ENCODE measurements at places on chromosomes 2 and 18.

DNA sequence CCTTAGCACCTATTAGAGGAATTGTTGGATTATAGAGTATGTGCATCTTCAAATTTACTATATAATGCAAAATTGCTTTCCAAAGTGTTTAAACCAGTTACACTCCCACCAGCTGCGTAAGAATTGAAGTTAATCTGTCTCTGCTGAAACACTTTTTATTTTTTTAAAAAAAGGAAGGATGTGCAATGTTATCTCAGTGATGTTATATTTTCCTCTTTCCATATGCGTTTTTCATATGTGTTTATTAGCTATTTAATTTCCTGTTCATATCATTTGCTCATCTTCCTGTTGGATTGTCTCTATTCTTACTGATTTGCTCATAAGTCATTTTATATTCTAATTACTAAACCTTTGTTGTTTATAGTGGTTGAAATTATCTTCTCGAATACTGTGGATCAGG, 63.2 kb upstream of the RFX8 start:
- H3K27me3 ChIP-seq, result no peaks in the 10 kb centered on the region
- H3K36me3 ChIP-seq, result no peaks in the 10 kb centered on the region
- H3K4me3 ChIP-seq, result no peak overlapping the region
- no peak overlapping the region for H3K27ac ChIP-seq

DNA sequence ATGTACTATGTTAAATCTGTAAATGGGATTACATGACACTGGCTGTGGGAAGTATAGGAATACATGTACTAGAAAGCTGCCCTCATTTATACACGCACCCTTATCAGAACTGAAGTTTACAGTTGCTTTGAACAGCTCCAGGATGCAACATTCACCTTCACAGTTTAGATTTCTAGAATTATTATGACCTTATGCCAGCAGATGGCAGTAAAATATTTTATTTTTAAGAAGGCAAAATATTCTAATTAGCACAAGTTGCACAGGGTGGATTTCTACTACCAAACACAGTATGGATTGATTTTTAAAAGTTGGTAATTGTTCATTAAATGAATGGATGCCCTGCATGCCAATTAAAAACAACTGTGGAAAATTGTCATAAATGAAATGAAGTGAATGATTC, 670.4 kb downstream of the KCNJ3 start:
- H3K27ac ChIP-seq, result no peak overlapping the region
- peak; percentile 15 for DNase-seq
- no peaks in the 10 kb centered on the region for H3K36me3 ChIP-seq
- no peak overlapping the region for H3K4me3 ChIP-seq
- H3K4me1 ChIP-seq, result no peaks in the 10 kb centered on the region

DNA sequence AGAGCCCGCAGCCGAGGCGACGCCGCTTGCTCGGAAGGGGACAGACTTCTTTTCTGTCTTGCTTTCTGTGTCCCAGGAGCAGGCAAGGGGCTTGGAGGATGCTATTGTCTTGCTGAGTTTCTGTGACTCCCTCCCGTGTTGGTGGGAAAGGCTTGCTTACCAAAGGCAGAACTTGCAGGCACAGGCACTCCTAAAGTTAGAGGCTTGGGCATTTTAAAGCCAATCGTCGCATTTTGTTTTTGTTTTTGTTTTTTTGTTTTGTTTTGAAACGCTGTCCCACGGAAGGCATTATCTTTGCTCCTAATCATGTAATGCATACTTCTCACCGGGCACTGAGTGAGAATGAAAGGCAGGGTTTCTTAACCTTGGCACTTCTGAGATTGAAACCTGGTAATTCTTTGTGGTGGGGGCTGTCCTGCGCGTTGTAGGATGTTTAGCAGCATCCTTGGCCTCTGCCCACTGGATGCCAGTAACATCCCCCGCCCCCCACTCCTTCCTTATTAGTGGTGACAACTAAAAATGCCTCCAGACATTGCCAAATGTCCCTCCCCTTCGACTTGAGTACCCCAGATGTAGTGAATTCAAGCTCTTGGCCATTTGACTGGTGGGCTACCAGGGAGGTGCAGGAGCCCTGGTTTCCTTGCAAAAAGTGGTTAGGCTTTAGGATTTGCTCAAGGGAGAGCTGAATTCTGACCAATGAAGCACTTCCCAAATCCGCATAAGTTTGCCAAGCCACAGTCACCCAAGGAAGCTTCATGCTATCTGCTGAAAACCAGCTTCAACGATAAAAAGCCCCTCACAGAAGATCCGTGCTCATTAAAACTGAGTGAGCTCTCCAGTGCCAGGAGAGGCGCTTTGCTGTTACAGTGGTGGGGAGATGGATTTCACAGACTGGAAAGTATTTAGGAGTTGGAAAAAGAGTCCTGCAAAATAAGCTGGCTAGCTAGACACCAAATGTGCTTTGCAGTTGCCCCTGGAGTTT, 1.2 kb downstream of the ANTXR1 start:
- peaks cover 24% of the 10 kb centered on the region for H3K27me3 ChIP-seq
- H3K4me3 ChIP-seq, result peak overlapping the region; percentile 77
- peak; percentile 43 for DNase-seq
- peaks cover 15% of the 10 kb centered on the region for H3K4me1 ChIP-seq
- H3K27ac ChIP-seq, result 0 out of 2 replicates have a peak overlapping the region, but pooled peaks have one; percentile 5

DNA sequence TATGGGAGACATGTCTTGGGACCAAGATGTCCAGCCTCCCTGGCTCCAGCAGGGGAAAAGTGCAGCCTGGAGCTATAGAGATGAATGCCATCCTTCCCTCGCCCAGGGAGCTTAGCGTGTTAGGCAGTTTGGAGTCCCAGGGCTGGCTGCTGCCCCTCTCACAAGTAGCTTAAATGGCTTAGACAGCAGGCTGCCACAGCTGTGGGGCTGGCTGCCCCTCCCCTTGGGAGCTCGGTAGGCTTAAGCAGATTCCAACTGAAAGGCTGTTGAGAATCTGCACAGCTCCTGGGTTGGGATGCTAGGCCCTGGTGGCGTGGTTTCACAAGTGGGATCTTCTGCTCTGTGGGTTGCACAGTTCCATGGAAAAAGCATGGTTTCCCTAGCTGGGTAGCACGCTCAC, 940.5 kb upstream of the DDX18 start:
- no peaks in the 10 kb centered on the region for H3K4me1 ChIP-seq
- H3K4me3 ChIP-seq, result no peak overlapping the region
- no peaks in the 10 kb centered on the region for H3K36me3 ChIP-seq

GRCh38 chr2:152550386-152550785, 166.9 kb downstream of the PRPF40A start:
- DNase-seq, result no peak
- 0 out of 2 replicates have a peak, but pooled peaks cover 2% of the 10 kb centered on the region for H3K4me1 ChIP-seq
- H3K36me3 ChIP-seq, result no peaks in the 10 kb centered on the region
- H3K27me3 ChIP-seq, result no peaks in the 10 kb centered on the region
- H3K4me3 ChIP-seq, result no peak overlapping the region

GRCh38 chr2:64524604-64525316, 632 bp downstream of the AFTPH start:
- no peaks in the 10 kb centered on the region for H3K36me3 ChIP-seq
- 0 out of 2 replicates have a peak, but pooled peaks cover 15% of the 10 kb centered on the region for H3K4me1 ChIP-seq
- peak overlapping the region; percentile 94 for H3K4me3 ChIP-seq

DNA sequence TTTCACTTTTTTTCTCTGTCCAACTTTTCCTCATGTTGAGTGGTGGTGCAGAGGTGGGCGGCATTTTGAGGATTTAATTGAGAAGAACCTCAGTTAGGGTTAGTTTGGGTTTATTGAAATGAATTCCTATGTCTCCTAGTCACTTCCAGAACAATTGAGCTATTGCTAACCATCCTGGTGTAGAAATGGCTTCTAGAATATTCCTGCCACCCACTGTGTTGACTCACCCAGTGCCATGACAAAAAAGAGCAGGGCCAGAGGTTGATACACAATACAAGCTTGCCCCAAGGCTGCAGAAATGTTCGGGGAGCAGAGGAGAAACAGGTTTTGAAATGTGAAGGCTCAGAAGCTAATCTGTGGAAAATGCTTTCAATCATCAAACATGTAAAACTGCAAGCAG, 167.1 kb upstream of the TRIB2 start:
- H3K27me3 ChIP-seq, result no peaks in the 10 kb centered on the region
- no peak for DNase-seq
- no peaks in the 10 kb centered on the region for H3K4me1 ChIP-seq
- no peak overlapping the region for H3K4me3 ChIP-seq

GRCh38 chr2:199760574-199760973, 90.4 kb downstream of the FTCDNL1 start:
- DNase-seq, result peak; percentile 36
- no peaks in the 10 kb centered on the region for H3K27me3 ChIP-seq
- H3K4me1 ChIP-seq, result no peaks in the 10 kb centered on the region
- no peaks in the 10 kb centered on the region for H3K36me3 ChIP-seq

- H3K27ac ChIP-seq, result no peak overlapping the region
- no peak for DNase-seq
- peaks cover 37% of the 10 kb centered on the region for H3K36me3 ChIP-seq
- H3K27me3 ChIP-seq, result no peaks in the 10 kb centered on the region
These were observed 65.4 kb downstream of the RIF1 start for GRCh38 chr2:151475071-151475470.

- H3K4me3 ChIP-seq, result no peak overlapping the region
- H3K27me3 ChIP-seq, result no peaks in the 10 kb centered on the region
- H3K27ac ChIP-seq, result no peak overlapping the region
- no peaks in the 10 kb centered on the region for H3K36me3 ChIP-seq
- no peak for DNase-seq
These were observed 487.3 kb upstream of the NETO1 start for GRCh38 chr18:73355121-73355520.

- H3K4me3 ChIP-seq, result no peak overlapping the region
- no peak overlapping the region for H3K27ac ChIP-seq
- peaks cover 8% of the 10 kb centered on the region for H3K4me1 ChIP-seq
- peaks cover 15% of the 10 kb centered on the region for H3K27me3 ChIP-seq
These were observed 19.3 kb downstream of the TRABD2A start for GRCh38 chr2:84861539-84861938.

GRCh38 chr2:215383652-215384279, 52.1 kb downstream of the FN1 start:
- H3K36me3 ChIP-seq, result peaks cover 47% of the 10 kb centered on the region
- no peaks in the 10 kb centered on the region for H3K27me3 ChIP-seq
- H3K27ac ChIP-seq, result 0 out of 2 replicates have a peak overlapping the region, but pooled peaks have one; percentile 1
- no peak overlapping the region for H3K4me3 ChIP-seq
- H3K4me1 ChIP-seq, result peaks cover 6% of the 10 kb centered on the region

DNA sequence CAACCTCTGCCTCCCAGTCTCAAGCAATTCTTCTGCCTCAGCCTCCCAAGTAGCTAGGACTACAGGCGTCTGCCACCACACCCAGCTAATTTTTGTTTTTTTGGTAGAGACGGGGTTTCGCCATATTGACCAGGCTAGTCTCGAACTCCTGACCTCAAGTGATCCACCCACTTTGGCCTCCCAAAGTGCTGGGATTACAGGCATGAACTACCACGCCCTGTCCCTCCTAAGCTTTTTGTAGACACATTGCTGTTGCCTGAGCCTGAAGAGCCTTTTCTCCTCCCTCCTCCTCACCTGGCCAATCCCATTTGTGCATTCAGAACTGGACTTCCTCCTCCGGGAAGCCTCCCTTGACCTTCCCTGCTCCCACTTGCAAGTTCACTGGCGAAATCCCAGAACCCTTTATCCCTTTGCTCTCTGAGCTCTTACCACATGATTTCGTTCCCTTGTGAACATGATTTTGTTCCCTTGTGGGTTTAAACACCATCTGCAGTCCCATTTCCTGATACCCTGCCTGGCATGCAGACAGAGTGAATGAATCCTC, 2.6 kb downstream of the C2orf72 start:
- no peaks in the 10 kb centered on the region for H3K36me3 ChIP-seq
- no peak for DNase-seq
- no peak overlapping the region for H3K27ac ChIP-seq
- no peaks in the 10 kb centered on the region for H3K4me1 ChIP-seq

DNA sequence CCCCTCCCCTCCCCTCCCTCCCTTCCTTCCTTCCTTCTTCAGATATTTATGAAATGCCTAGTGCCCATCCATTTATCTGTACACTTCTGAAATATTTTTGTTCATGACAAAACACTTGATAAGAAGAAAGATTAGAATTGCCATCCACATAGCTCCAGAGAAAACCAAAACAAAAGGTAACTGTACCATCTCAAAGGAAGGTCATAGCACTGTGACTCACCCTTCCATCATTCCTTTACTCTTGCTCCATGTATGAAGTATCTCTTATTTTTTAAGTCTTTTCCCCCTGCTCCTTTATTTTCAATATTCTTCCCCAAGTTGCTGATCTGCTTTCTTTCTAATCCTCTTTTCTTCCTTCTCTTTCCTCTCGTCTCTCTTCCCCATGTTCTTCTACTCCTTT, 9.9 kb downstream of the CNTNAP5 start:
- H3K4me3 ChIP-seq, result no peak overlapping the region
- H3K4me1 ChIP-seq, result peaks cover 18% of the 10 kb centered on the region
- H3K36me3 ChIP-seq, result no peaks in the 10 kb centered on the region
- no peak overlapping the region for H3K27ac ChIP-seq

DNA sequence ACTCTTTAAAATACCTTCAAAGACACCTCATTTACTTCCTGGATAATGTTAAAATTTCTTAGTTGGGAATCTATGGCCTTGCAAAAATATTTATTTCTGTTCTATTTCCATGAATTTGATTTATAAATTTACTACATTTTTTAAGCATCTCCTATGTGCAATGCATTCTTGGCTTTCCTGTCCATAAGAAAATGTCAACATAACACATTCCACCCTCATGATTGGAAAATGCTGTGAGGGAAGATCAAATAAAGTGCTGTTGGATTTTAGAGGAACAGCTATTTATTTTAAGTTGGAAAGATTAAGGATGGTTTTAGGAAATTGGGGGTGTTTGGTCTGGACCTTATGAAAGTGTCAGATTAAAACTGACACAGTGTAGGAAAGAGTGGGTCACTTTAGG, 45.4 kb upstream of the MC4R start:
- no peaks in the 10 kb centered on the region for H3K36me3 ChIP-seq
- no peaks in the 10 kb centered on the region for H3K4me1 ChIP-seq
- no peak overlapping the region for H3K4me3 ChIP-seq
